Nasal cavity respiratory epithelium epithelial cell of viscerocranial mucosa (primary cell): ENCODE measurements at places on chromosomes 12 and 14. TPM values are rescaled to one million over a fixed set of nuclear protein-coding genes. Genes with fewer than 3 reads are reported as not detected.

Gene KRT74
- total RNA-seq: 0.36 TPM in 1 of 2 replicates, not detected in the other

Gene TRHDE
- under 0.01 and 0.21 TPM in 2 replicates for total RNA-seq

Gene KRT6C
- 171 and 249 TPM in 2 replicates for total RNA-seq

Gene PLCZ1
- total RNA-seq: not detected in 2 replicates

Gene GARIN6
- not detected in 2 replicates for total RNA-seq

Gene TSHR
- total RNA-seq: not detected in 2 replicates

Gene GPRC5D
- total RNA-seq: not detected in 2 replicates

Gene KCNMB4
- total RNA-seq: 0.68 and 1.9 TPM in 2 replicates

Gene TCL1B
- not detected in 2 replicates for total RNA-seq

Gene SDR9C7
- 0.28 and 2.7 TPM in 2 replicates for total RNA-seq

Gene STX2
- total RNA-seq: 5.8 and 11.9 TPM in 2 replicates

Gene NYNRIN
- total RNA-seq: 2.4 and 23.3 TPM in 2 replicates

Gene SPX
- total RNA-seq: 0.21 and 0.68 TPM in 2 replicates

Gene TSPAN11
- 0.07 TPM in 1 of 2 replicates, not detected in the other for total RNA-seq

Gene RBMS2
- total RNA-seq: 18.1 and 21.5 TPM in 2 replicates

Gene GPR135
- 0.34 and 1.6 TPM in 2 replicates for total RNA-seq

Gene HOTAIR
- total RNA-seq: not detected in 2 replicates

Gene HRK
- total RNA-seq: under 0.01 TPM in 1 of 2 replicates, not detected in the other

Gene WSCD2
- total RNA-seq: not detected in 2 replicates

Gene ATG2B
- total RNA-seq: 12.0 and 19.5 TPM in 2 replicates

Gene RNASE9
- not detected in 2 replicates for total RNA-seq

Gene ENDOU
- total RNA-seq: under 0.01 TPM in 1 of 2 replicates, not detected in the other

Gene CDC42BPB
- total RNA-seq: 81.3 and 176 TPM in 2 replicates

Gene LGR5
- not detected in 2 replicates for total RNA-seq

Gene AKAP5
- under 0.01 and 0.28 TPM in 2 replicates for total RNA-seq

Gene CCDC177
- total RNA-seq: not detected in 2 replicates

Gene KRT79
- total RNA-seq: under 0.01 and 0.07 TPM in 2 replicates

Gene NELL2
- 0.28 TPM in 1 of 2 replicates, not detected in the other for total RNA-seq

Gene RTN1
- total RNA-seq: under 0.01 TPM in 1 of 2 replicates, not detected in the other

Gene CD163L1
- total RNA-seq: under 0.01 and 0.14 TPM in 2 replicates

Gene ARID4A
- total RNA-seq: 3.8 and 9.5 TPM in 2 replicates

Gene TMEM30B
- total RNA-seq: 14.7 and 28.3 TPM in 2 replicates

Gene MAPKAPK5
- total RNA-seq: 33.8 and 48.5 TPM in 2 replicates

Gene FGD6
- 29.4 and 47.3 TPM in 2 replicates for total RNA-seq

Gene PLXNC1
- total RNA-seq: 0.50 TPM in 1 of 2 replicates, not detected in the other

Gene GNB3
- 0.34 and 0.78 TPM in 2 replicates for total RNA-seq

Gene SRRM4
- not detected in 2 replicates for total RNA-seq

Gene MED13L
- 52.6 and 108 TPM in 2 replicates for total RNA-seq

Gene STAT2
- total RNA-seq: 56.0 and 105 TPM in 2 replicates

Gene TAS2R19
- 0.34 and 7.6 TPM in 2 replicates for total RNA-seq

Gene ATL1
- under 0.01 and 0.36 TPM in 2 replicates for total RNA-seq

Gene FAM222A
- 0.21 and 0.34 TPM in 2 replicates for total RNA-seq

Gene DDX51
- 8.2 and 9.1 TPM in 2 replicates for total RNA-seq

Gene GZMB
- total RNA-seq: not detected in 2 replicates

Gene BEGAIN
- total RNA-seq: 0.21 and 0.68 TPM in 2 replicates

Gene SERPINA12
- not detected in 2 replicates for total RNA-seq

Gene TMEM63C
- 1.4 and 7.9 TPM in 2 replicates for total RNA-seq

Gene DBX2
- total RNA-seq: not detected in 2 replicates

Gene KRT3
- total RNA-seq: under 0.01 TPM in 1 of 2 replicates, not detected in the other

Gene RASAL1
- total RNA-seq: 0.68 and 1.8 TPM in 2 replicates

Gene TAS2R13
- under 0.01 and 3.3 TPM in 2 replicates for total RNA-seq

Gene CRIP1
- total RNA-seq: 0.21 TPM in 1 of 2 replicates, not detected in the other
